NCI-H524 treated with DMSO at 0.1 percent for 48 hours (cell line): ENCODE measurements at places on chromosomes 6 and 20.

DNA sequence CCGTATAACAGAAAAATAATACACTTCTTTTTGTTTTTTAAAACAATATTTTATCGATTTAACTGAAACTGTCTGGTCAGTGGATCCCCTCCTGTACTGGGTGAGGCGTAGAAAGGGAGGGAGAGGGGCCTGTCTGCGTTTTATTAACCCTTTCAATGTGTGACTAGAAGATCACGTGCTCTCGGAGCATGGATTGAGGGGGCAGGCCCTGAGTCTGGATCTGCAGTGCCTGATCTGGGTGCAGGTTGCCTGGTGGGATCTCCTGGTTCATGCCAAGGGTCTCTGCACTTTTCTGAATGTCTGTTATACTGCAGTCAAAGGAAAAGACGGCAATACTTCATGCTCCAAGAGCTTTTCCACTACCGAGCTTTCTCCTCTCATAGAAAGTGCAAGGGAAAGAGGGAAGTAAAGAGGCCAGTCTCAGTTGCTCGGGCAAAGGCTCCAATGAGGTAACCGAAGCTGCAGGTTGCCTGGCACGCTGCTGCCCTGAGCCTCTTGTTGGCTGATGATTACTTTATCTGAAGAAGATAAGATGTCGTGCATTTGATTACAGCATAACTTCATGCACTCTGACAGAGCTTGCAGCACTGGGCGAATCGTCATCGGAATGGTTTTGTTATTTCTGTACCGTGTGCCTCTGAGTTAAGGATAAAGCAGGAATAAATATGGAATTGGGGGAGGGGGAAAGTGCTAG is 167.5 kb upstream of the PMEPA1 start:
- no peak for DNase-seq

- DNase-seq, result no peak
These were observed 32.8 kb downstream of the RAB22A start for GRCh38 chr20:58342104-58342945.

GRCh38 chr6:154159126-154159525 is 120.1 kb downstream of the OPRM1 start:
- no peak for DNase-seq

DNA sequence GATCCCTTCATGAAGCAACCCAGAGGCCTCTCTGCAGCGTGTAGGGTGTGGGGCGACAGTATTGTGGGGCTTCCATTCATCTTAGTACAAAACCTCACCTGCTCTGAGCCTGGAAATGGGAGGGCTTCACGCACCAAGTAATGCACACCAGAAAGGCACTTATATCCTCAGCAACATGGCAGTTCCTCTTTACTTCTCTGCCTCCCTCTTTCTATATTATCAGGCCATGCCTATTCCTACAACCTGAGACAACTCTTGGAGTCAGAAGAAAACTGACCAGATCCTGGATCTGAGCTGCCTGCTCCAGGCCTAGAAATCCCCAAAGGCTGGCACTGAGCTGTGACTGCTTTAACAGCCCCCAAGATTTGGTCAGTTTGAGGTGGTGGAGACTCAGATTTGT is 7.6 kb upstream of the ZNF76 start:
- DNase-seq, result no peak

GRCh38 chr6:27140999-27141528 is 106.4 kb upstream of the PRSS16 start:
- no peak for DNase-seq

DNA sequence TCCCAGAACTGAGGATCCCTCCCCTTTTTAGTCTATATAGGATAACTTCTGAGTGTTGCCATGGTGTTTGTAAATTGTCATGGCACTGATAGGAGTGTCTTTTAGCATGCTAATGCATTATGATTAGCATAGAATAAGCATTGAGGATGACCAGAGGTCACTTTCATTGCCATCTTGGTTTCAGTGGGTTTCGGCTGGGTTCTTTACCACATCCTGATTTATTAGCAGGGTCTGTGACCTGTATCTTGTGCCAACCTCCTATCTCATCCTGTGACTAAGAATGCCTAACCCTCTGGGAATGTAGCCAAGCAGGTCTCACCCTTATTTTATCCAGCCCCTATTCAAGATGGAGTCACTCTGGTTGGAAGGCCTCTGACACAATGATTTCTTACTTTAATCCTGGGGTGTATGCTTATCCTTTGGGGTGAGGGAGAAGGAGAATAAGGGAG is 19.6 kb downstream of the WFDC2 start:
- no peak for DNase-seq

- DNase-seq, result no peak
These were observed 2.0 kb downstream of the CD24 start for GRCh38 chr6:106972500-106972899.

GRCh38 chr6:15460110-15460727 is 202.6 kb downstream of the DTNBP1 start:
- no peak for DNase-seq

DNA sequence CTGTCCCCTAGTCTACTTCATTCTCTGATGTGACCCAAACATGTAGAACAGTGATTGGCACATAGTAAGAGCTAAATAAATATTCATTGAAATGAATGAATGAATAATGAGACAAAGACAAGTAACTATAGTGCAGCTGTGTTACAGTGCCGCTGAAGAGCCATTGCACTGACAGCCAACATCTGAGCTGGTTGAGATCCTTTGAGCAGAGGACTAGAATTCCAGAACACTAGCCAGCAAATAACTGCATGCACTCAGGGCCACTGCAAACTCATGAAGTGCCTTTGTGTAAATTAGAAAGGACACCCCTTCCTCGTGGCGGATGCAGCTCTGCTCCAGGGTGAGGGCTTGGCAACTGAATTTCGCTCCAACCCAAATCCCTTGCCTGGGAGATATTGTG is 230.3 kb upstream of the CDYL start:
- DNase-seq, result no peak

DNA sequence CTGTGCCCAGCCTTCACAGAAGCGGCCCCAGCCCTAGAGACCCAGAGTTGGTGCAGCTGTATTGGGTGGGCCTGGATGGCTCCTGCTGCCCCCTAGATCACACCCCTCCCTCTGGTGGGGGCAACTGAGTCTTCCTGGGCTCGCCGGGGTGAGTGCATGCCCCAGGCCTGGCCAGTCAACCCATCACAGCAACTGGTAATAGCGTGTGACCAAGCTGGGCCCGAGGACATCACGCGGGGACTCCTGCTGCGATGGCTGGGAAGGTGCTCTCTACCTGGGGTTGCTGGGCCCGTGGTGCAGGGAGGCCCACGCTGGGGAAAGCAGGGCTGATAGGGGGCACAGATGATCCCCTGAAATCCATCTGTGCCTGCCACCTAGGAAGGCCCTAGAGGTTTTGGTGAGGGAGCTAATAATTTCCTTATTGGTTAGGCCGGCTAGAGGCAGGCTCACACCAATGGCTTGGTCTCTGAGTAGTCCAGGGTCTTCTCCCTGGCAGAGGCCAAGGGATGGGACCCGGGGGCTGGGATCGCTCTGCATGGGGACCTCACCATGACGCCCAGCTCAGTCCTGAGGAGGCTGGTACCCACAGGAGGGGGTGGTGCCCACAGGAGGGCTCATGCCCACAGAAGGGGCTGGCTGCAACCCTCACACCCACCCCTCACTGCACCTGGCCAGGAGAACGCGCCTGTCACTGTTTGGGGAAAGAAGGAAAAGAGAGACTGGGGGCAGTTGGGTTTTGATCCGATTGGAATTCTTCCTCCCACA is 103.9 kb downstream of the ASXL1 start:
- DNase-seq, result no peak

- no peak for DNase-seq
These were observed 270.5 kb downstream of the BMP2 start for GRCh38 chr20:7038029-7038428.

DNA sequence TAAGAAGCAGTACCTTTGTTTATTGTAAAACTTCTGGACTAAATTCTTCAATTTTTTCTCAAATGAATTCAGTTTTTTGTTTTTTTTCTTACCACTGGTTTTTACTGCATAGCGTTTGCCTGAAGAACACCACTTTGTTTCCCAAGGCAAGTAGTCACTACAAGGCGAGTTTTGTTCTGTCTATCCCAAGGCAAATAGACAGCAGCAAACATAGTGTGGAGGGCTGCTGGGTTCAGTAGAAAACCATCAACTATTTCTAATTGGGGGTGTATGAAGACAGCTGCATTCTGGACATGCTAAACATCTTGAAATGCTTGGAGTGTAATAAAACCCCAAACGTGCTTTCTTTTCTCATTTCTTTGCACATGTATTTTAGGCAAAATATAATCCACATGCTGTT is 197.4 kb downstream of the ESR1 start:
- DNase-seq, result no peak

DNA sequence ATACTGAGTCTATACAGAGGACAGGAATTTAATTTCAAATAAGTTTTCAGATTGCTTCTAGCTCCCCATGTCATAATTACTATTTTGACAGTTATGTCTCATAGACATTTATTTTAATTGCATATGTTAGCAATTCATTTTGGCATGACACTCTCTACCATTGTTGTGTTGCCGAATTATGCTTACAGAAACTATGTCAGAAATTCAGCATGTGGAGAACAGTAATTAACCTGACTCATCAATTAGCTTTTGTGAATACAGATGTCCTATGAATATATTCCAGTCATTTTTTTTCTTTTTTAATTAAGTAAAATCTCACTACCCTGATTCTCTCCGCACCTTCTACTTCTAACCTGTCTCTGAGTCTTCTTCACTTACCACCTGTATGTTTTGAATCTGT is 105.1 kb downstream of the NKAIN2 start:
- DNase-seq, result no peak

DNA sequence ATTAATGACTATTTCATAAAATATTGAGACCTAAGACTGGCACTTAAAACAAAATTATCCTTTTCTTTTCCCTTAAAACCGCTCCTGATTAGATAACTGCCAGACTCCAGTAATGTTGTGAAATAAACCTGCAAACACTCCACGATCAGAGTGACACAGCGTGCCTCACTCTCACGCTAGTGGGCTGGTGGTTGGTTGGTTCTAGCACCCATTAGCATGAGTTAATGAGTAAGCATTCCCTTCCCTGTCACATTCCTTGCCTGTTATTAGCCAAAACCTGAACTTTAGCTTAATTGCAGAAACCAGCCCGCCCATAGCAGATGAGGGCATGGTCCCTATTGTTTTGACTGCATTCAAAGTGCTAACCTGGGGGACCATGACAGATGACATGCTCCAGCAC is 193.4 kb downstream of the CD83 start:
- DNase-seq, result no peak

DNA sequence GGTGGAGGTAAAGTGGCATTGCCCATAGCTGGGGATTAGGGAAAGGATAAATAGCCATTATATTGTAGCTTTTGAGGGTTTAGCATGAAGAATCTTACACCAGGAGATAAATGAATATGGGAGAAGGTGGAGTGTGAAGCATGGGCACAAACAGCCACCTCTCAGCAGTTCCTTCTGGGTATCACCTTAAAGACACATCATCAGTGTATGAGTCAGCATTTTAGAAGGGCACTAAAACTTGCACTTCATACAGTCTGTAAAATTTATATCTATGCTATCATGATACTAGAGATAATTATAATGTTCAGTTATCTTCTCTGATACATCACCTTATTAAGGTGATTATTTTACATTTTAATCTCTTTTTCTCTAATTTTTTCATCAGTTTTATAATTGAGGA is 25.3 kb downstream of the SLC35A1 start:
- DNase-seq, result no peak

GRCh38 chr6:31401403-31401802 is 2.0 kb upstream of the MICA start:
- DNase-seq, result no peak

- DNase-seq, result no peak
These were observed 133.0 kb downstream of the MTFR2 start for GRCh38 chr6:136117081-136117480.

GRCh38 chr20:40282541-40282940 is 406.5 kb downstream of the MAFB start:
- no peak for DNase-seq

- DNase-seq, result no peak
These were observed 216.7 kb downstream of the ZDHHC14 start for GRCh38 chr6:157597461-157598312.

GRCh38 chr6:145018027-145018426 is 717.3 kb downstream of the EPM2A start:
- DNase-seq, result no peak

DNA sequence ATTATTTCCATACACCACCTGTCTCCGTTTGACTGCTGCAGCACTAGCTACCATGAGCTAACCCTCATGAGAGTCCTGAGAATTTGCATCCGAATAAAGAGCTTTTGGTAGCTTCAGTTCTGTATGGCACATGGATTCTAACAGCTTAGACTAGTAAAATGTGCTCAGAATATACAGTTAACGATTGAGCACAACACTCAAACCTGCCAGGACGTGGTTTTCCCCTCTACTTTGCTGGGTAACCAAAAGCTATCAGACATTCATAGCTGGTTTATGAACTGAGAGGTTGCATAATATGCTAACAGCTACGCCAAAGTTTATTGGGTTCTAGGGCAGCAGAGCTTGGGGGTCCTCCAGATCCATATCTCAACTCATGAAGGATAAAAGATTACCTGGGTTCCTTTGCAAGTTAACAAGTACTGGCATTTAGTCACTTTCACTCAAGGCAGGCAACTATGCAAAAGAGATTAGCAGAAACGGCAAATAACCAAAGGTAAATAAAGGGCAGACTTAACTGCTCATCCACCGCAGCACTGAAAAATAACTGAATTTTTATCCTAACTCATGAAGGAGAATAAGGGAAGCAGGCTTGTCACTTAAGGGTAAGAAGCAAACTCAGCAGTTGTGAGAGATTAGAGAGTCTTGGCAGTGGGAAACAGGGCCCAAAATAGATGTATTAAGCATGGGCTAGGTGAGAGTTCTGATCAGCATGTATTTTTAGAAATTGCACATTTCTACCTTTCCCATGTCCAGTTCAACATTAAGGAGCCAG is 29.4 kb downstream of the NUDT3 start:
- DNase-seq, result no peak

- DNase-seq, result no peak
These were observed 68.5 kb downstream of the PLEKHG1 start for GRCh38 chr6:150667977-150668716.

DNA sequence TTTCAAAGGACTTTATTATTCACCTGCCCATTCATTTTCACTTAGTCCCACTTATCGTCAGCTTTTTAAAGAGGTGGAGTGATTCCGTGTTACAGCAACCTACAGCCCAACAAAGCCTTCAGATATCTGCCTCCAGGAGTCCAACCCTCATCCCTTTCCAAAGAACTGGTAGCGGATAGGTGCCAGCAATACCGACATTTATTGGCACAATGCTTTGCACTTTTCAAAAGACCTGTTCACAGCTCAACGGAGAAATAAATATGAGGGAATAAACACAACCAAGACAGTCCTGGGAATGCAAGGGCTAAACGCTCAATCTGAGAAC is 819 bp upstream of the MTRF1L start:
- no peak for DNase-seq

DNA sequence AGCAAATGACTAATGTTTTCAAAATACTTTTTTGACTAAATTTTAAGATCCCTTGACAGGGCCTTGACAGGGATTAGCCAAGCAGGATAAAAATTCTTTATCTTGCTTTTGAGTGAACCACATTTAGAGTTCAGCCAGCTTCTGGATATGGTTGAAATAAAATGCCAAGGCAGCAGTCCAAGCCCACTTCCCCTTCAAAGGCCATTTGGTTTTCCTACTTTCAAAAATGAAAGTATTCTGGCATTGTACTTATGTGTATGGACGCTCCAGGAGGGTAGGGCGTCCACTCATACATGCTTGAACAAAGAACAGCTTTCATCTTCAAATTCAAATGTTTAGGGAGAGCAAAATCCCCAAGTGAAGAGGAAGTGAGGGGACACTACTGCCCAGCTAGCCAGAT is 82.3 kb upstream of the BCLAF1 start:
- no peak for DNase-seq
